Lung microvascular endothelial cell (primary cell): ENCODE measurements at places on chromosomes 1 and 21. TPM values are rescaled to one million over a fixed set of nuclear protein-coding genes. Genes with fewer than 3 reads are reported as not detected.

DNA sequence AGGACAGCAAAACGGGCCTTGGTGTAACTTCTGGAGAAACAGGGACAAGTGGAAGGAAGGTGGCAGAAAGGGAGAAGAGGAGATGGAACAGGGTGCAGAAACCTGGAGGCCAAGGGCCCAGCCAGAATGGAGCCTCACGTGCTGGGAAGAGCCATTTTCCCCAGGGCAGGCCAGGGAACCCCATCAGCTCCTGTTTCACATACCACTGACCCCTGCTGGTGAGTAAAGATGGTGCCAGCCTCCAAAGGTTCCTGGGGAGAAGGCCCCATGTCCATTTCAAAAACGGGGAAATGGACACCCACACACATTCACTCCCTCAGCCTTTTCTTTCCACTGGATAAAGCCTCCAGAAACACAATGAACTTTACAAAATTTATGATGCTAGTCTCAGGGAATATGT, 57.6 kb upstream of the JUN start:
- DNase-seq = peak; percentile 26

DNA sequence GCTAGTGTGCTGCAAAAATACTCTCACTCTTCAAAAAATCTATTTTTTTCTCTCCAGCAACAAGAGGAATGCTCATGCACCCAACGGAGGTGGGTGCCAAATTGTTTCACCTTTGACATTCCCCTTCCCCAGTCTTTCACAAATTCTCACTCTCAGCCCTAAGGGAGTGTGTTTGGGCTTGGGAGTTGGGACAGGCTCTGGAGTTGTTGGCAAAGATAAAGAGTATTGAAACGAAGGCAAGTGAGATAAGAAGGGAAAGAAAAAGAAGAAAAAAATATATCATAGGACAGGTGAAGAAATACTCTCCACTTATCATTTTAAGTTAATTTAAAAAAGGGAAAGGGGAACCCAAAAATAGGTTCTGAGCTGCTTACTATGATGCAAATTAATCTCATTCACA, 82.6 kb downstream of the UCHL5 start:
- no peak for DNase-seq

- no peak for DNase-seq
Observed at GRCh38 chr1:205760606-205761005, 10.6 kb upstream of the NUCKS1 start.

GRCh38 chr1:229815076-229815475, 189.0 kb downstream of the URB2 start:
- no peak for DNase-seq

- DNase-seq = peak; percentile 43
Observed at GRCh38 chr1:68112835-68113243, 62.4 kb upstream of the DIRAS3 start.

- DNase-seq = no peak
Observed at GRCh38 chr1:114695430-114696058, at the start of gene AMPD1. TSS of gene AMPD1 (minus strand) at chr1:114695546. CDS start at chr1:114695471, 75 bp downstream.

GRCh38 chr1:37793773-37794371, at the start of gene MANEAL:
TSS of gene MANEAL (plus strand) at chr1:37793847. CDS start at chr1:37794183, 336 bp downstream.
- DNase-seq = peak; percentile 67

GRCh38 chr1:206930210-206930798, 8.6 kb upstream of the FCMR start:
- DNase-seq = no peak

GRCh38 chr1:246787781-246788513, 63.7 kb downstream of the SCCPDH start:
- DNase-seq = no peak

Gene EVA1B
- total RNA-seq = 96.3 and 109 TPM in 2 replicates
